ENCODE measurements at places on chromosomes 7 and 10.

GRCh38 chr7:94632338-94633013, 23.5 kb downstream of the SGCE start:
- DNase-seq: peak; percentile 98

GRCh38 chr10:8424555-8425211, 370.2 kb downstream of the GATA3 start:
- no peak for DNase-seq

DNA sequence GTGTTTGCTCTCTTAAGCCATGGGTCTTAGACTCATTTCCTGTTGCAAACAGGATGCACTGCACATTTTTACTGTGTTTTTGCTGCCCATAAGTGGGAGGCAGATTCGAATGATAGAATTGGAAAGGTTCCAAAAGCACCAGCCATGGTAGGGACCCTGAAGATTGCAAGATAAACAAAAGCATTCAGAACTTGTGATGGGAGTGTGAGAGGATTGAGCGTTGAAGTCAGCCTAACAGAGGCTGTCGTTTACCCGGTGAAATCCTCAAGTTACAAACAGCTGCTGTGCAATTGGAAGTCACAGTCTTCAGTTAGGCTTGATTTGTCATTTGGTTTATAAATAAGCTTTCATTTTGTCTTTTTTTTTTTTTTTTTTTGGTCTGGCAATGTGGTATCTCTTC, 192.7 kb upstream of the MKI67 start:
- no peak for DNase-seq

DNA sequence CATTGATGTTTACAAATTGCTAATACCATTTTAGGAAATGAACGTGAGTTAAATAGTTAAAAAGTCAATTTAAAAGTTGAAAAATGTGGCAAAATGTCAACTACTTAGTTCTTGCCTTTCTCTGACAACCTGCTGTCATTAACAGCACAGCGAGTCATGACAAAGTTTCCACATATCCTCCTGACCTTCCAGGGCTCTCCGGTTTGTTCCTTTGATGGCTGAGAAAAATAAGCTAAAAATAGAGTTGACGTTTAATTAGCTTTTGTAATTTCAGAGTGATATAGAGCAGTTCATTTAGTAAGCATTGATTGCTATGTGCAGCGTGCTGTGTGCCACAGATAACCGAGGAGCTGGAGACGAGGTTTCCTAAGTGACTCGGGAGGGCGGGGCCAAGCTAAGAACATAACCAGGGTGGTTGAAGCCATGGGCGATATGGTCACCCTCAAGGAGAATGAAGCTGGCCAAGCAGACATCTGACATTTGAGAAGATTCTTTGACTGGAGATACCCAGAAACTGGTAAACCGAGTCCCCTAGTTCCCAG, 47.9 kb downstream of the OGDH start:
- DNase-seq: no peak

DNA sequence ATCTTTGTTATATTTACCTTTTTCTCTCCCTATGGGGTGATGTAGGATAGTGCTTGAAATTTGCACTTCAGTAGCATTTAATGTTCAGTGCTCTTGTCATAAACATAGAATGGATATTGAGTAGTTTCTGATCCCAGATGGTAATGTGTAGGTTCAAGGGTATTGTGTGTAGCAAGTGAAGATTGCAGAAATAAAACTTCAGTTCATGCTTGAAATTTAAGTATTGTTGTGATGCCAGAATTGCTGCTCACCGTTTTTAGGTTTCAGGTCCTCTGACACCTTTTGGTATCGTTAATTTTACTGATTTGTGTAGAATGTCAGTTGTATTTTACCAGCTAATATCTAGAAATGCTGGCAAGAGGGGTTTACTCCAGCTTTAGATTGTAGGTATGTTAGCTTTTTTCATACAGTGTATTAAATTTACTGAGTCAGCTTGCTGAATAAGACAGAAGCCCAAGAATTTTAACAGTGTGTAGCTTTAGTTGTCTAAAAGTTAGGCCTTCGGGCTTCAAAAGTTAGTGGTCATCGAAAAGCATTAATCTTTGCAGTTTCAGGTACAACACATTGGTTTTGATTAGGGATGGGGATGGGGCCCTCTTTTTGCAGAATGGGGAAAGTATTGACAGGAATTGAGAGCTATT, 1.9 kb downstream of the PTEN start:
- no peak for DNase-seq

DNA sequence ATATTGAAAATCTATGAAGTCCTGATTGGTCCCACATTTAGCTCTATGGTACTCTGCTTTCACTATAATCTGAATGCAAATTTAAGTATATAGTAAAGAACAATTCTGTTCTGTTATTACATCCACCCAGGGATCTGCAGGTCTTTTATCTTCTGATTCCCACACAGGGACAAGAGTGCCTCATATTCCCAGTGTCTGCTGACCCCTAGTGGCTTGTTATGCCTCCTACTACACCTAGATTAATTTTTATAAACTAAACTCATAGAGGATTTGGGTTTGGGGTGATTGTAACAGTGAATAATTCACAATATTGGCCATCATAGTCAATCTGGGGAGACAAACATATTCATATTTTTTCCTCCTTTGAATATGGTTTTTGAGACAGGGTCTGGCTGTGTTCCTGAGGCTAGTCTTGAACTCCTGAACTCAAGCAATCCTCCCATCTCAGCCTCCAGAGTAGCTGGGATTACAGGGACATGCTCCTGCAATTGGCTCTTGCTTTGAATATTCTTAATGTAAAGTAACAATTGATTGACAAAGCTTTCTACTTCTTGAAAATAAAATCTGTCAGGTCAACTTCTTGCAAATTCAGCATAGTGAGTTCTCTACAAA, 282.1 kb downstream of the KCND2 start:
- peak; percentile 76 for DNase-seq

- no peak for DNase-seq
These were observed 1.7 kb upstream of the LDB1 start for GRCh38 chr10:102121739-102122372.

DNA sequence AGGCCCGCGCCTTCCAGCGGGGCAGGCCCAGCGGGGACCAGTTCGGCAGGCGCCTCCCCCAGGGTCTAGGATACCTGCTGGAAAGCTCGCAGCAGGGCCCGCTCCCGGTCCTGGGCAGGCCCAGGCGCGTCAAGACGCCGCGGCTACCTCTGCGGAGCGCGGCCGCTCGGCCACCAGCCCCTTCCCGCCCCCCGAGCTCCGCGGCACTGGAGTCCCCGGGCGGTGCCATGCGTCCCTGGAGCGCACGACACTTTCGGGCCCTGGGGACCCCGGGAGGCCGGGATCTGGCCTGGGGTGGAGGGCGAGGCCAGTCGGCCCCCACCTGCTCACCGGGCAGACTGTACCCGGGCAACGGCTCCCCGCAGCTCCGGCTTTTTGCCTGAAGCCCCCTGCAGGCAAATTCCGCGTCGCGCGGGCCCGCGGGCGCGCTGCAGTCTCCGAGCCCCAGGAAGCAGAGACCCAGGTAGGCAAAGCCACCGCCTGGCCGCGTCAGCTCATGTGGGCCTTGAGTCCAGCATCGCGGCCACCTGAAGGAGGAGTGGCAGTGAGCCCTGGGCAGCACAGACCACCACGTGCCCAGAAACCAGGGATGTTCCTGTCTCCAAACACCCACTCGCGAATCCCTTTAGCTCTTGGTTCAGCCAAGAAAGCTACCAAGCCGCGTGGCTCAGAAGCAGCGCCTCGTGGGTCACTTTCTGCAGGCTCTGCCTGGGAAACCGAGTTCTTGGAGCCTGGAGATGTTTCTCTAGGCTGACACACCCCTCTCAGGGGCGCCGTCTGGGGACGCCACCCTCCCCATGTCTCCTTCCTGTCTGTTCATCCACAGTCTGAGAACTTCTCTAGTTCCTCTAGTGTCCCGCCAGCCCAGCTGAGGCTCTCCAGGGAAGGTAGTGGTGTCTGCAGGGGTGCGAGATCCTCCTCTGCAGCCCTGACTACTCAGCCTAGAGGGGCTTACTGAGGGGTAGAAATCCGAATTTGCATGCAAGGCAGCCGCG, 46.1 kb upstream of the APBB1IP start:
- DNase-seq: no peak

GRCh38 chr10:17425584-17426262, 28.7 kb downstream of the ST8SIA6 start:
- no peak for DNase-seq
